ENCODE measurements at places on chromosomes 13 and 19. TPM values are rescaled to one million over a fixed set of nuclear protein-coding genes. Genes with fewer than 3 reads are reported as not detected.

Gene DPF1
- 1.1 TPM for total RNA-seq

Gene EXOC3L2
- total RNA-seq = not detected

Gene ELAVL3
- not detected for total RNA-seq

- no peak for DNase-seq
Observed at GRCh38 chr19:32256341-32256975, 89.0 kb upstream of the ZNF507 start.

- peak; percentile 52 for DNase-seq
Observed at GRCh38 chr13:20191311-20192157, 1.2 kb downstream of the GJB2 start.

DNA sequence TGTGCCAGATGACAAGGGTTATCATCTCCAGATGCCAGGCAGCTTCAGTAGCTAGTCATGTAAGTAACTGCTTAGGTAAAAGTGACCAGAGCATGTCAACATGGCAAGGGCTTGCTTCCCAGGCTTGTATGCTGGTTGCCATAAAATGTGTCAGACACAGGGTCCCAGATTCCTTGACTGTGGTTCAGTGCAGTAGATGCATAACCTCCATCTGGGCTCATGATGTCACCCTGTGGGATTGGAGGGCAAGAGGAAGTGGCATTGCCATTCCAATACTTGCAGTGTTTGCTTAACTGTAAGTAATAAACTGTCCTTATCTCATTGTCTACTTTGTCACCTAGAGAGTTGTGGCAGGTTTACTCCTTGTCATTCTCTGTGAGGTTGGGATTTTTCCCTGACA, 226.8 kb downstream of the PCDH17 start:
- no peak for DNase-seq

GRCh38 chr13:27667946-27668345, 46.3 kb downstream of the POLR1D start:
- DNase-seq = no peak

- DNase-seq = peak; percentile 38
Observed at GRCh38 chr19:13906521-13906904, 512 bp downstream of the CC2D1A start.

GRCh38 chr13:96636001-96636709, 358.1 kb downstream of the OXGR1 start:
- DNase-seq = no peak

DNA sequence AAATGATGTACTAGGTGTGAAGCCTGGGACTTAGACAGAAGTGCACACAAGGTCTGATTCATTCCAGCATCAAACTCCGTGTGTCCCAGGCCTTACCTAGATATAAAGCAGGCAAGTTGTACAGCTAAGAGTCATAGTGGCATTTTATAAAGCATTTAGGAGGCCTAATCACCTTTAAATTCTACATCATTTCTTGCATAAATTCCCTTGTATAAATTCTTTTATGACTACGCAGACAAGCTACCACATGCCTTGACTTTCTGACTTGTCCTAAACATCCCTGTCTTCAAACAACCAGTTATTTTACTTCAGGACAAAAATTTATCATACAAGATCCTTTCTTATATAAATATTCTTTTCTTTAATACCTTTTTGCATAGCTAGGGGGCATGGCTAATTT, 22.5 kb downstream of the TMEM255B start:
- no peak for DNase-seq

GRCh38 chr13:21613791-21614190, 9.8 kb upstream of the MICU2 start:
- no peak for DNase-seq

GRCh38 chr19:58466760-58467589, at the start of gene ZNF324:
ZNF324 (plus strand) TSS chr19:58467080; CDS start chr19:58469186, 2,106 bp downstream.
- DNase-seq = peak; percentile 85

DNA sequence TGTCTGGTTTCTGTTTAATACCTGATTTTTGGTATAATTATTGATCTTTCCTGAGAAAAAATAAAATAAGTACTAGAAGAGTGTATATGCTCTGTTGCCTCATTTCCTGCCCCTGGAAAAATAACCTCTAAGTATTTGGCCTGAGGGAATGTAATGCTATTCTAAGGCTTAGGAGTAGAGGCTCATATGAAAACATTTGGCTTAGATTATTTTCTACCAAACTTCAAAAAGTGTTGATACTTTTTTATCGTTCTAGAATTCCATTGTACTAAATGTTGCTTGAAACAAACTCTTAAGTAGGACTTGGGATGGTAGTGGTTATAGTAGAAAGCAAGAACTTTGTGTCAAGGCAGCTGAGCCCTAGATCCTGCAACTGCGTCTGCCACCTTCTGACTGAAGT, 57.8 kb downstream of the COG3 start:
- no peak for DNase-seq

DNA sequence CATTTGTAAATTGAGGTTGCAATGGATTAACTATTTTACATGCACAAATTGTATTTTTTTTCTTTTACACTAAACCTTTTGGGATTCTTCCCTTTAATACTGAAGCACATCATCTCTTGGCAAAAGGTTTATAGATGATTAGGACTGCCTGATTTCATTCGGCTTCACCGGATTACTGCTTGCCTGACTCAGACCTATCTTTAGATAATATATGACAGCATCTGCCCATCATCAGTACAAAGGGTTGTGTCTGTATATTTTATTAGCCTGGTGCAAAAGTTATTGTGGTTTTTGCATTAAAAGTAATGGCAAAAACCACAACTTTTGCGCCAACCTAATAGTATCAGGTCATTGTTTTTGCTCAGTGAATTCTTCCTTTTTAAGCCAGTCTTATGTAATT, 316.2 kb upstream of the HTR2A start:
- no peak for DNase-seq

DNA sequence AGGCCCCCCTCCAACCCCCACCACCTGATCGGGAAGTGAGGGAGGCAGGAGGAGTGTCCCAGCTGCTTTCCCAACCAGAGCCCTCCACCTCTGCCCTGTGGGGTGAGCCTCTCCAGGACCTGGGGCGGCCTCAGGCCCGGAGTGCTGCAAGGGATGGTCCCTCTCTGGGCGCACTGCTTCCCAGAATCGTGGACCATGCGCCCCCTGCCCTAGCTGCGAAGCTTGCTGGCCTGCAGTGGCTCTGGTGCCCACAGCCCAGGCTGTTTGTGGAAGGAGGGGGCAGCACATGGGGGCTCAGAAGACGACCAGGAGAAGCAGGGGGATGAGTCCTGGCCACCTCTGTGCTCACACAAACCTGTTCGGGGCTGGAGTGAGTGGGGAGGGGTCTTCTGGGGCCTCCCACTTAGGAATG, 33.6 kb downstream of the CEBPG start:
- no peak for DNase-seq
